ENCODE measurements at places on chromosomes 12 and 14. TPM values are rescaled to one million over a fixed set of nuclear protein-coding genes. Genes with fewer than 3 reads are reported as not detected.

DNA sequence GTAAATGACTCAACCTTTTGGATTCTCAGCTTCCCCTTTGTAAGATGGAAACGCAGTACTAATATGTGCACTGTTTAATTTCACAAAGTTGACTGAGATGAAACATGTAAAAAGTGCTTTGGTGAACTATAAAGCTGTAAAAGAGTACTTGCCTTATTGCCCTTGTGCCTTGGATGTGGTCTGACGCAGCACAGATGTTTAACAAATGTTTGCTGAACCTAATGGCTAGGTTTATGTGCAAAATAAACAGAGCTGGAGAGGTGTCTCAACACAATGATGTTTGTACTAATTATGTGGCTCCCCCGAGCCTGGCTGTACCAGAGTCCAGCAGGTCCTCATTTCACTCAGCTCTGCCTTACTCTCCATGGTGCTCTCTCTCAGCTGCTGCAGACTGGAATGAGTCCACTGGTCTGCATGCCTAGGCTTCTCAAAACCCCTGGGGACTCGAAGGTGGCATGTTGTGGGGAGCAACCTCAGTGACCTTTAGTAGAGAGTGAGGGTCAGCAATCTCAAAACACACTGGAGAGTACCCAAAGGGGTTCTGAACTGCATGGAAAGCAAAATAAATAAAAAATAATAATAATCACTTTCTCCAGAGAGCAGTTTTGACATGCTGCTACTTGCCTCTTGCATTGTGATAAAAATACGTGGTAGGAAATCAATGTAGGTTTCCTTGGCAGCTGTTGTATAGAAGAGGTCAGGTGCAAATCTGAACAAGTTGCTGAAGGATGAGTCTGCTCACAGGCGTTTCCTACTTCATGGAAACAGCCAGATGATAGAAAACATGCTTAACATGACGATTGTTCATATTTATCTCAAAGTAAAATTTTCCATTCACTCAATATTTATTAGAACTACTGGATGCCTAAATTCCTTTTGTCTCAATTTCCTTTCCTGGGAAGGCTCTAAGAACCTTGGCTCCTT lies 8.5 kb upstream of the AMIGO2 start:
- DNase-seq, result peak; percentile 94

GRCh38 chr12:11927286-11927935 lies 143.3 kb upstream of the BCL2L14 start:
- DNase-seq, result no peak

- peak; percentile 14 for DNase-seq
Measured at GRCh38 chr12:91127751-91128150, 16.5 kb upstream of the LUM start.

DNA sequence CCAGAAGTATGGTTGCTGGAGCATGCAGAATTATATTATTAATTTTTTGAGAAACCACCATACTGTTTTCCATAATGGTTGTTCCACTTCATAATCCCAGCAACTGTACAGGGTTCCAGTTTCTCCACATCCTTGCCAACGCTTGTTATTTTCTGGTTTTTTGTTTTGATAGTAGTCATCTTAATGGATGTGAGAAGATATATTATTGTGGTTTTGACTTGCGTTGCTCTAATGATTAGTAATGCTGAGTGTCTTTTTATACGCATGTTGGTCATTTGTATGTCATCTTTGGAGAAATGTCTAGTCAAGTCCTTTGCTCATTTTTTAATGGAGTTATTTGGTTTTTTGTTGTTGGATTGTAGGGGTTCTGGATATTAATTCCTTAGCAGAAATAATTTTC lies 58.1 kb downstream of the DAAM1 start:
- peak; percentile 79 for DNase-seq

DNA sequence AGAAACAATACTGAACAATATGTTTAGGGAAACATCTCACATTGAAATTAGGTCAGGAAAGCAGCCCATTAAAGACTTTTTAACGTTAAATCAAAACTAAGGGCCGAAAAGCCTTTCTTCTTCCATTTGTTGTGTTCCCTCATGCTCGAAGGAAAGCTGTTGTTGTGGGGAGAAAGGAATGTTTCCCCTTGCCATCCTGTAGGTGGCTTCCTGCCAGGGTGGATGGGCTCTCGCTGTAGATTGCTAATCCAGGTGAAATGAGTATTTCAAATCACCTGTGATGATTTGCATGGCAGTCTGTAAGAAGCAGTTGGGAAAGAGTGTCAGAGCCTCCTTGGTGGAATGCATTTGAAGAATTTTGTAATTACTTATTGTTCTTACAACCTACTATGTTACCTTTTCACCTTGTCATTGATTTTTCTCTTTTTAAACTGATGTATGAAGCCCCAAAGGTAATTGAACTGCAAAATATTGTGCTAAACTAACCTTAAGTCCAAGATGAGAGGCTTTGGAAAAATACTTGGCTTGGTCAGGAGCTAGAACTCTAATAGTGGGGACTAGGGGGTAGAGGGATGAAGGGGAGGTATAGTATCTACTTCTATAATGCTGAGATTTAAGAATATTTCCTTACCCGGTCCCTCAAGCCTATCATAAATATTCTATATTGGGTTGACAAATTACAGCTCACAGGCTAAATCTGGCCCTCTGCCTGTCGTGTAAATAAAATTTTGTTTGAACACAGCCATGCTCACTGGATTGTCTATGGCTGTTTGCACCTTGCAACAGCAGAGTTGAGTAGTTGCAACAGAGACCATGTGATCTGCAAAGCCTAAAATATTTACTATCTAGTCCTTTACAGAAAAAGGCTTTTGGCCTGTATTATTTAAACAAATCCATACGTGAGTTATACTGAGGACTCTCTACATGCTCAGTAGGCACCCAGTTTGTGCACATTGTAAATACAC lies 7.7 kb upstream of the DCP1B start:
- no peak for DNase-seq

GRCh38 chr14:50763382-50764007 lies 67.5 kb downstream of the NIN start:
- DNase-seq, result no peak

GRCh38 chr12:53005215-53005985 lies 856 bp upstream of the EIF4B start:
- DNase-seq, result no peak

GRCh38 chr12:88448337-88448915 lies 131.8 kb downstream of the KITLG start:
- DNase-seq, result no peak

GRCh38 chr14:95906591-95906990 lies 30.0 kb downstream of the TUNAR start:
- DNase-seq, result no peak

- no peak for DNase-seq
Measured at GRCh38 chr14:90191154-90191553, 65.2 kb upstream of the PSMC1 start.

DNA sequence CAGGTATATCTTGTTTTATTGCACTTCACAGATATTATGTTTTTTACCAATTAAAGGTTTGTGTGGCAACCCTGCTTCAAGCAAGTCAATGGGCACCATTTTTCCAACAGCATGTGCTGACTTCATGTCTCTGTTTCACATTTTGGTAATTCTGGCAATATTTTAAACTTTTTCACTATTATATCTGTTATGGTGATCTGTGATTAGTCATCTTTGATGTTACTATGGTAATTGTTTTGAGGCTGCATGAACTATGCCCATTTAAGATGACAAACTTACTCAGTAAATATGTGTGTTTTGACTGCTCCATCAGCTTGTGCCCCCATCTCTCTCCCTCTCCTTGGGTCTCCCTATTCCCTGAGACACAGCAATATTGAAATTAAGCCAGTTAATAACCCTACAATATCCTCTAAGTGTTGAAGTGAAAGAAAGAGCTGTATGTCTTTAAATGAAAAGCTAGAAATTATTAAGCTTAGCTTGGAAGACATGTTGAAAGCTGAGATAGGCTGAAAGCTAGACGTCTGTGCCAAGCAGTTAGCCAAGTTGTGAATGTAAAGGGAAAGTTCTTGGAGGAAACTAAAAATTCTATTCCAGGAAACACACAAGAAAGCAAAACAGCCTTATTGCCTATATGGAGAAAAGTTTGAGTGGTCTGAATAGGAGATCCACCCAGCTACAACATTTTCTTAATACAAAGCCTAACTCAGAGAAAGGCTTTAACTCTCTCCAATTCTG lies 365.1 kb downstream of the ATP23 start:
- peak; percentile 24 for DNase-seq

- DNase-seq, result no peak
Measured at GRCh38 chr12:67659292-67659691, 10.7 kb downstream of the DYRK2 start.

DNA sequence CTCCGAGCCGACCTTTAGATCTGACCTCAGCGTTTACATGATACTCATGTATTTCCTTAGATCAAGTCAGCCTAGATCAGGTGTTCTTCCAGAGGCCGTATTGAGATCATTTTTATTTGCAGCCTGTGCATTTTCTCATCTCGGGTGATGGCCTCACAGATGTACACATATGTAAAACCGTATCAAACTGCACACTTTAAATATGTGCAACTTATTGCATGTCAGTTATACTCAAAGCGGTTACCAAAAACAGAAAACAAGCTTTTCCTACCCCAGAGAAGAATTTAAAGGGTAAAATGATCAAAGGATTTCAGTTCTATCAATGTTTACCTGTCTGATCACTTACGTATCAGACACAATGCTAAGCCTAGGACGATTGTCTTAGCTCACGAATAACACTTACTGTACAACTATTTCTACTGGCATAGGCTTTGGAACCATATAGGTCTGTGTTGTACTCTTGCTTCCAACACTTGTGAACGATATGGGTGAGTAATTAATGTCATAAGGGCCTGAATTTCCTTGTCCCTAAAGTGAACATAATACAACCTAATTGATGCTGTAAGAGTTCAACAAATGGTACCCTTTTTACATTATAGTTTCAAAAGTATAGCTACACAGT lies 628 bp upstream of the LLPH start:
- DNase-seq, result no peak

DNA sequence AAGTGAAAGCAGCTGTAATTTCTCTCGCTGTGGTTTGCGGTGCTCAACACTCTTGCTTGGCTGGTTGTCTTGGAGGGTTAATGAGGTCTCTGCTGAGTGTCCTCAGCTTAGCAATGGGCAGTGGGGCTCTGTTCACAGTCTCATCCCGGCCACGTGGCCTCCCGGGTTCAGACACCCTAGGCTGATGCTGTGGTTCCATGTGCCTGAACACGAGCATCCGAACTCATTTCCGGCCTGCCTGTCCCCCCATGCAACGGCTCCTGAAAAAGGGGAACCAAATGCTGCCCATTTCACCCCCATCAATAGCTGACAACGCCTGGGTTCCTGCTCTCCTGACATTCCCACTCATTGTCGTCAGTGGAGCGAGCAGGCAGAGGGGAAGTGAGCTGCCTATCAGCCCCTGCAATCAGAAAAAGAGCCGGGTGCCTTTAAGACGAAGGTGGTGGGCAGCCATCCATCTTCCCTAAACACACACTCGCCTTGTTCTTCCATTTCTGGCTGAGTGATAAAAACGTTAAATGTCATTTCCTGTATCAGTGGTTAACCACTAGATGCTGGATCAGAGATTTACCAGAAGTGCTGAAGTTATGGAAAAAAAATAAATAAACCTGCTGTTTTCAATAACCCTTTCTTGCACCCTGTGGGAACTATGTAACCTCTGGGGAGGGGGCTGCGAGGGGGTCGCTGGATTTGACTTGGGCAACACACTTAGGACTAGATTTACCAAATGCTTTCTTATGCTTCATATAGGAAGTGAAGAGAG lies 60.3 kb upstream of the BCL2L14 start:
- DNase-seq, result peak; percentile 88

DNA sequence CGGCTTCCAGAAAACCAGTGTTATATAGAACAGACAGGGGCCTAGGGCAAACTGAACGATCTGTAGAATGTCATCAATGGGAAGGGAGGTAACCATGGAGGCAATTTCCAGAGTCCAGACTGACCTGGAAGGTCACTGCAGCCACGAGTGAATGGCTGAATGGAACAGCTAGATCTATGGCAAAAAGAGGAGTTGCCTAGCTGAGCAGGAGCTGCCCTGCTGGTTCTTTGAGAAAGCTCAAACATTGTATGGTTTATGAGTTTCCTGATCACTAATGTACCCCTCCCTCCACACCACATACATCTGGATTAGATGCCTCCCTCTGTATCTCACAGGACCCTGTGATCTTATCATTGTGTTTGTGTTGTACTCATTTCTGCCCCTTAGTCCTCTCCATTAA lies 1.0 kb upstream of the RERG start:
- no peak for DNase-seq

DNA sequence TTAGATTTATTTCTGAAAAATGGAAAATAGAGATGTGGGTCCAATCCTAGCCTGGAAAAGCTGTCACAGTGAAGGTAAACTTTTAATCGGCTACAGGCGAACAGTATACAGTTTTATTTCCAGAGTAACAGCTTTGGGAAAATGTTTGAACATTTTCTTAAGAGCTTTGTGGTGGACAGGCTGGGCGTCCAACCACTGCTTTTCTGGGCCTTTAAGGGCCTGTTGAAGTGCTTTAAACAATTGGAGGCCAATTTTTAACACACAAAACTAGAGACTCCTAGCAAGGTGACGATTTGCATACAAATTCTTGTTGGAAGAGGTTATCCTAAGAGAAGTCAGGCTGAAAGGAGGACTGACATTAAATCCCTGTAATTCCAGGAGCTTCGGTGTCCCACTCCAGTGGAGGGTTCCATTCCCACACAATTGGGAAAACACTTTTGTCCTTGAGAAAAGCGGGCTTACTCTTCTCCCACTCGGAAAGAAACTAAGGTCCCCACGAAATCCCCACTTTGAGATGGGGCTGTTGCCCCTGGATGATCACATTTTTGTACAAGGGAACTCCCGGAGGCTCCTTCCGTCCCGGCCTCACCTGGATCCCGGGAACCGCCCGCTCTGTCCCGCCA lies 26.9 kb downstream of the BCL11B start:
- DNase-seq, result no peak

- DNase-seq, result no peak
Measured at GRCh38 chr12:55637467-55637866, 775 bp downstream of the OR10P1 start.

GRCh38 chr12:17192721-17193120 lies 586.8 kb upstream of the LMO3 start:
- no peak for DNase-seq

- peak; percentile 60 for DNase-seq
Measured at GRCh38 chr14:77212943-77213678, 31.5 kb downstream of the TMEM63C start.

GRCh38 chr12:124754949-124755800 lies 108.5 kb downstream of the SCARB1 start:
- DNase-seq, result peak; percentile 72

The TROAP gene
- 0.33 TPM for total RNA-seq

The NGDN gene
- 43.7 TPM for total RNA-seq

The TMEM116 gene
- 10.7 TPM for total RNA-seq

The CRIP1 gene
- 0.59 TPM for total RNA-seq

The MOK gene
- total RNA-seq, result 33.2 TPM

The CLEC1B gene
- not detected for total RNA-seq

The SRRM4 gene
- total RNA-seq, result not detected

The SMAGP gene
- total RNA-seq, result 21.2 TPM

The PLA2G1B gene
- not detected for total RNA-seq

The FGF23 gene
- total RNA-seq, result not detected

The GPR137C gene
- total RNA-seq, result 0.64 TPM

The TESPA1 gene
- total RNA-seq, result not detected
